Activated effector memory CD4-positive, alpha-beta T cell treated with Interleukin-2 at 50 U/mL for 16 hours (primary cell): ENCODE measurements at places on chromosomes 12 and 14.

DNA sequence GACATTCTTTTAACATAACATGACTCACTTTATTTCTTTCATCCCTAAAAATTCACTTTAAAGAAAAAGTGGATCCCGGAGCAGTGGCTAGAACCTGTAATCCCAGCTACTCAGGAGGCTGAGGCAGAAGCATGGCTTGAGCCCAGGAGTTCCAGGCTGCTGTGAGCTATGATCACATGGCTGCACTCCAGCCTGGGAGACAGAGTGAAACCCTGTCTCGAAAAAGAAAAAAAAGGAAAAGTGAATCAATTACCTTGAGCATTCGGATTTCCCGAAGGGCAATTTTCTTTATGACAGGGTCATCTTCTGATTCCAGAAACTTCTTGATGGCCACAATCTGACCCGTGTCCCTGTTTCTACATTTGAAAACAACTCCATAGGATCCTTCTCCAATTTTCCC, 1.2 kb downstream of the CDKL1 start:
- no peak for DNase-seq

- no peak for DNase-seq
Measured at GRCh38 chr12:68349220-68349621, 17.1 kb upstream of the MDM1 start.

GRCh38 chr12:69966839-69967238, 141.8 kb downstream of the MYRFL start:
- DNase-seq: no peak

DNA sequence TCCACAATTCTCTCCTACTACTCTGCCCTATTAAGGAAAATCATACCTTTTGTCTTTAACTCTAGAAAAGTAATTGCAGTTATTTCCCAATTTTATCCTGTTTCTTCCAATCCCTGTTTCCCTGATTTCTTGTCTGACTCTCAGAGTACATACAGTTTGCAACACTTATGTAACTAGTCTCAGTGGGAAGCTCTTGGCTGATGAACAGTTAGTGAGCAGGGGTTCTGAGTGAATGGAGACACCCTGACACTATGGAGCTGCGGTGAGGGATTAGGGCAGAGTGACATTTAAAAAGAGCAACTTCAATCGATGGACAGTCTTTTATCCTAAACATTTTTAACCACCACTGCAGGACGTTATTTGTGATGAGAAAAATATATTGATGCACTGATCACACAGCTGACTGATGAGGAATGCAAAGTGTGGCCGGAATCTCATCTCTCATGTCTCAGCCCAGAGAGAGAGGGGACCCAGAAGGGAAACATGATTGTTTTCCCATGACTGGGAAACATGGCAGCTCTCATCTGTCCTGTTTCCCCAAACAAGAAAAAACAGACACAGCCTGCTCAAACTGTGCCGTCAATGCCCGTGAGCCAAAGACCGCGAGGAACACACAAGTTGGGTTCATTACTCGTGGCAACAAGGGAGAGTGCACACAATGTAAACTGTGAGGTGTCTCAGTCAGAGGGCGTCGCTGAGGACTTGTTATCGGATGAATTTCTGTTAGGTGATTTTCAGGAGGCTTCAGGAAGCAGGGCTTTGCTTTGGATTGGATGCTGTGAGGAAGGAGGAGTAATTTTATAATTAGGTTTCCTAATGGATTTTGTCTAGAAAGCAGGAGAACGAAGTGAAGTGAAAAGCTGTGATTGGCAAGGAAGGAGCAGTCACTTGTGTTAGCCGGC, 5.2 kb upstream of the SLC6A13 start:
- no peak for DNase-seq

DNA sequence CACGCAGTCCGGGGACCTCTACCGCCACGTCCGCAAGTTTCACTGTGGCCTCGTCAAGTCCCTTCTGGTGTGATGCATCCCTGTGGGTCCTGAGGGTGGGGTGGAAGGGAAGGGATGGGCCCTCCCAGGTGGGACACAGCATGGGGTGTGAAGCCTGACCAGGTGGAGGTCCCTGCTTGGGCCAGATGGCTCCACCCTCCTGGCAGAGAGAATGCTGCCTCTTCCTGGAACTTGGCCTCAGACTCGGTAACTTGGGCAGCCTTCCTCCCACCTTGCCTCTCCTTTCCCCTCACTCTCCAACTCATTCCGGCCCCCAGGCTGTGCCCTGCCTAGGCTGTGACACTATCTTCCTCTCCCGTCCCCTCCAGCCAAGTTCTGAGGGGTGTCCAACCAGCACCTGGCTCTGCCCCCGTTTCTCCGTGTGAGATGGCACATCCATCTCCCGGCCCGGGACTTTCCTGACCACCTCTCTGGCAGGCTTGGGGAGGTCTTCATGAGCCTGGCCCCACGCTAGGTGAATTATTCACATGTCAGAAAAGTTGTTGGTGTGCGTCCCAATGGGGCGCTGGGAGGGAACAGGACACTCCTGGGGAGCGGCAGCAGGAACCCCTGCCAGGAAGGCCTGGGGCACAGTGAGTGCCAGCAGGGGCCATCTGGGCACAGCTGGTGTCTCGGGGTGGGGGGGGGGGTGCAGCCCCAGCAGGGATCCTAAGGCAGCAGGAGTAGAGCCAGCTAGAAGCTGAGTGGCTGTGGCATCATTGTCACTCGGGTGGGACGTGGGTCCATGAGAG, 1.7 kb downstream of the ZBTB42 start:
- DNase-seq: no peak

DNA sequence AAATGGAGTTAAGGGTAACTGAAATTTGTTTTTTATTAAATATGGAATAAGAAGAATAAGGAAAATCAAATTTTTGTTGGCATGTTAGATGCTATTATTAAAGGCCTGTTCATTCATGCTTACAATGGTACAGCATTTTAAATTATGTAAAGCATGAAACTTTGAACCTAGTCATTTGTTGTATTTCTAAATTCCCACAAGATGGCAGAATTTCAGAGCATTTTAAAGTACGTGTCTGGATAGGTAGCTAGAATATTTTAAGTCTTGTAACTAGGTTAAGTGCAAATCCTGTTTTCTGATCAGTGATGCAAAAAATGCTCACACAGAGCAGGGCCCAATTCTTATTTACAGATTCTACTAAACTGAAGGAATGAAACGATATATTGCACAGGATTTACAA, 585.6 kb upstream of the MIS18BP1 start:
- DNase-seq: no peak
